ENCODE measurements at places on chromosomes 13 and 19. TPM values are rescaled to one million over a fixed set of nuclear protein-coding genes. Genes with fewer than 3 reads are reported as not detected.

GRCh38 chr13:99465454-99465853 is 35.8 kb upstream of the TM9SF2 start:
- DNase-seq, result no peak
- H3K27ac ChIP-seq, result no peak overlapping the region

DNA sequence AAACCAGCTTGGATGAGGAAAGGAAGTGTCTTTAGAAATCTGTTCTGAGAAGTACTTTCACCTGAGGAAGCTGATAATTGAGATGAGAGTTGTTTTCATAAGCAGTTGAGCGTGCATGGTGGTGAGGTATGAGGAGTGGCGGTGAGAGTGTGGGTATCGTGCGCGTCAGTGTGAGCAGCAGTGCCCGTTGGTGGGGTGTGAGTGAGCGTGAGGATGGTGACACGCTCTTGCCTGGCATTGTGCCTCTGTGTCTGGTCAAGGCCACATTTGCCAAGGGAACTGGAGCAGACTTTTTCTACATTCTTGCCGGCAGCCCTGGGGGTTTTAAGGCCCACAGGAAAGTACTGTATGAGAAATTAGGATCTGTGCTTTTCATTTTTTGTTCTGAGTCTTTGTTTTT is 36.5 kb upstream of the TEX29 start:
- H3K4me1 ChIP-seq, result no peaks in the 10 kb centered on the region
- H3K27me3 ChIP-seq, result no peaks in the 10 kb centered on the region
- DNase-seq, result no peak
- H3K27ac ChIP-seq, result no peak overlapping the region
- H3K4me3 ChIP-seq, result no peak overlapping the region

DNA sequence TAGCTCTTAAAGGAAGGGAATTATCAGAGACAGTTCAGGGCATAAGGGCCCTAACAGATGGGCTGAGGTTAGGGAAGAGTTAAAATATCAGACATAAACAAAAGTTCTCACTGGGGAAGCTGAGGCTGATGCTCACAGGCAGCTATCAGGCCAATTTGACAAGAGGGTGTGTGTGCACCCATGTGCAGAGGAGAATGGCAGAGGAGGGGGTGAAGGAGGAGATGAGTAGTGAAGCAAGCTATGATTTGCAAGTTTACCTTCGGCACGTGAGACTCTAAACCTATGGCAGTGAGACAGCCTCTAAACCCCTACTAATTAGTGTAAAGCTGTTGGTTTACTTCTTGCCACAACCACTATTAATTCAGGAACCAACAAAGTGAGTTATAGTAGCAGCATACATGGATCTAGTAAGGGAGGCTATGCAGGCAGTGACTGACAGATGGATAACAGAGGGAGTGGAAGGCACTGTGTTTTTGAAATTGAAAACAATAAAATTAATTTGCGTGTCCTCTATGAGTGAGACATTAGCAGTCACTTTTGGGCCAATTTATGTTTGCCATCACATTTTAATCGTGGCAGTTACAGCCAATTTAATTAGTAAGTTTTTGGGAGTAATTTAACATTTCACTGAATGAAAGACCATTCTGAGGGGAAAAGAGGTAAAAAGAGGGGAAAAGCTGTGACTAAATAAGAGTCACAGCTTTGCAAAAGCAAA is 99.6 kb upstream of the HTR2A start:
- no peaks in the 10 kb centered on the region for H3K27me3 ChIP-seq
- H3K4me1 ChIP-seq, result no peaks in the 10 kb centered on the region
- no peak overlapping the region for H3K4me3 ChIP-seq
- H3K36me3 ChIP-seq, result no peaks in the 10 kb centered on the region

DNA sequence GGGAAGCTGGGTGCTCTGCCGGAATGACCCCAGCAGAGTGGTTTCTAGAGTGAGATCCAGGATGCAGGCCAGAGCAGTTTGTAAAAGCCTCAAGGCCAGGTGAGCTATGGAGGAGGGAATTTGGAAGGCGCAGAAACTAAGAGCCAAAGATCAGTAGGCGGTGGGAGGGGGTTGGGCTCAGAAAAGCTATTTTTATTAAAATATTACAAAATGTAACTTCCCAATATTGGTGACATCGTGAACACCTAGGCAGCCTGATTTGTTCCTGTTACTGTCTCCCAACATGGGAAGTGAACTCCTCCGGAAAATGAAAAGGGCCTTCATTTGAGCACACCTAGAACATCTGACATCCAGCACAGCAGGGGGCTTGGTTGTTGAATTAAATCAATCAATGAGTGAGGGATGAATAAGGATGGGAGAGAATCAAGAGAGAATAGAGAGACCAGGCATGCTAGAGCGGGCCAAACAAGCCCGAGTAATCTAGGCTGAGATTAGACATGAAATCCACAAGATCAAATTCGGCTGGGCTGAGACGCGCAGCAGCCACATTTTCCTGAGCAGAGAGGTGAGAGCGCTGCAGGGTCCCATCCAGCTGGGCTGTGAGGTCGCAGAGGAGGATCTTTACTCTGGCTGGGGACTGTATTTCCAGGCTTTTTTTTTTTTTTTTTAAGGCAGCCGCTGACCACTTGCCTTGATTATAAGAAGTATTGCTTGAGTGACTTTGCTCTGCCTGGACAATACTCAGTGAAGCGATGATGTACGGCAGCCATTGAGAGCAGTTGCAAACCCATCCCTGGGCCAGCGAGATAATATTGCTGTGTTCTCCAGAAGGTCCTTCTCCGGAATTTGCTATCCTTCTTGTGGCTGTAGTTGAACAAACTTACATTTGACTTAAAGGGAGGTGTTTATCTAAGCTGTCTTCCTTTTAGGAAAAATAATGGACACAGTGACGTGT is 178.0 kb upstream of the KL start:
- DNase-seq, result no peak
- peak overlapping the region; percentile 39 for H3K27ac ChIP-seq
- no peaks in the 10 kb centered on the region for H3K27me3 ChIP-seq
- H3K4me3 ChIP-seq, result no peak overlapping the region
- peaks cover 11% of the 10 kb centered on the region for H3K4me1 ChIP-seq
- H3K36me3 ChIP-seq, result no peaks in the 10 kb centered on the region

The ZNF132 gene
- total RNA-seq, result 6.4 TPM

The NLRP11 gene
- not detected for total RNA-seq
